HFF-Myc (cell line): ENCODE measurements at places on chromosomes 4 and X.

GRCh38 chr4:185304944-185305690 is 90.6 kb downstream of the LRP2BP start:
- DNase-seq: peak; percentile 7

GRCh38 chrX:133674726-133675470 is 259.6 kb upstream of the GPC4 start:
- DNase-seq: no peak

GRCh38 chrX:153908219-153908860 is 3.9 kb downstream of the AVPR2 start:
- no peak for DNase-seq

- no peak for DNase-seq
Measured at GRCh38 chr4:139985401-139985800, 168.6 kb downstream of the MAML3 start.

- DNase-seq: peak; percentile 70
Measured at GRCh38 chr4:37666625-37667071, 19.5 kb downstream of the RELL1 start.

DNA sequence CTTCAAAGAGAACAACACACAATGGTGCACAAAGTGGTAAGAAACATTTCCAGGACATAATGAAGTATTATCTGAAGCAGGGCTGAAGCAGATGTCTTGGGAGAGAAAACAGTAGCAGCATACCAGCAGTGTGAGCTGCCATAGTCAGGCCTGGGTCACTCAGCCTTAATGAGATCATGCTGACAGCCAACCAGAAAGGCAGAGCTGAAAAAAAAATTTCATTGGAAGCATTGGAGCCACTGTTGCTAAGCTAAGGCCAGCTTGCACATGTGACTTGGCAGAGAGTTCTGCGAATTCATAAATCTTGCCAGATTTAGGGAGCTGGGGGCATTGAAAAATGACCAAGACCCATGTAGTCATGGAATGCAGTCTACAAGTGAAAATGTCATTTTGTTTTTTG is 444.0 kb upstream of the PITX2 start:
- peak; percentile 38 for DNase-seq

DNA sequence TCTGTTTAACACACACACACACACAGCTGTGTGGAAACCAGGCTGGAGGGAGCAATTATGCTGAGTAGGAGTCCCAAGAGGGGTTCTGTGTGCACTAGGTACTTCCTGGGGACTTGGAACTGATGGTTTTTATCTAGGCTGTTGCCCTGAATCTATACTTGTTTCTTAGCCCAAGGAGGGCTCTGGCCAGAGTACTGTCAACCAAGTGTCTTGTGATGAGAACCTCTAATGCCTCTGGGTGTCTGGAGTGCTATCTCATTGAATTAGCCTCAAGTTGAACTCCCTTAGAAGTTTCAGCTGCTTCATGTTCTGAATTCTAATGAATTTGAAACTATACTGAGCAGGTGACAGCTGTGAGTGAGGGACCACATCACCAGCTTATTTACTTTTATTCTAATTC is 16.6 kb downstream of the ARHGAP24 start:
- no peak for DNase-seq

DNA sequence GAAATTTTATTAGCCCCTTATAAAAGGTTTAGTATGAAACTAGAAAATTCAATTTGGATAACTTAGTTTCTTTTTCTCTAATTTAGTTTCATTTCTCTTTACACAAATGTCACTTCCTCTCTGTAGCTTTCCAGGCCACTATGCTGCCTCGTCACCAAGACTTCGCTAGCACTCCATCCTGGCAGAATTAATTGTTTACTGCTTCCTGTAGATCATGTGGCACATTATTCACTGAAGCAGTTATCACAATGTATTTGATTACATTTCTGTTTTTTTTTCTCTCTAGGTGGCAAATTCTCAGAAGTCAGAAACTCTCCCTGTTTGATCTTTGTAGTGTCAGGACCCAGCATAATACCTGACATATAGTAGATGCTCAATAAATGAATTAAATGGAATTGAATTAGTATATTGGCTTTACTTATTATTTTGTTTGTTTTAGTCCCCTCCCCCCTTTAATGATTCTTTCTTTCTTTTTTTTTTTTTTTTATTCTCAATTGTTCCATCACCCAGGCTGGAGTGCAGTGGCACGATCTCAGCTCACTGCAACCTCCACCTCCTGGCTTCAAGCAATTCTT is 9.3 kb upstream of the SAT1 start:
- no peak for DNase-seq

DNA sequence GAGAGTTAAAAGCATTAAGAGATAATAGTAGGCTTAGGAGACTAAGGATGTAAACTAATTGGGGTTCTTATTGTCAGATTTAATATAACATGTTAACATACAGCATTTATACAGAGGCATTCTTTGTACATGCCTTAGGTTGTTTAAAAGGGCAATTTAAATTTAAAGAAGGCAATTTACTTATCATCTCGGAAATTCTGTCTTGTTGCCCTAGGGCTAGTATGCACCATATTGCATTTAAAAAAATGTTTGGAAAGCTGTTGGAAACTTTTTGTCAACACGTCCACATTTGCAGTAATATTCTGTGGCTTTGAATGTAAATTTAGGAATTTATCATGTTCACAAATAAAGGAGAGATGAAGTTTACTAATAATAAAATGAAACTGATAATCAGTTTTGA is 25.5 kb downstream of the GALNT7 start:
- no peak for DNase-seq

DNA sequence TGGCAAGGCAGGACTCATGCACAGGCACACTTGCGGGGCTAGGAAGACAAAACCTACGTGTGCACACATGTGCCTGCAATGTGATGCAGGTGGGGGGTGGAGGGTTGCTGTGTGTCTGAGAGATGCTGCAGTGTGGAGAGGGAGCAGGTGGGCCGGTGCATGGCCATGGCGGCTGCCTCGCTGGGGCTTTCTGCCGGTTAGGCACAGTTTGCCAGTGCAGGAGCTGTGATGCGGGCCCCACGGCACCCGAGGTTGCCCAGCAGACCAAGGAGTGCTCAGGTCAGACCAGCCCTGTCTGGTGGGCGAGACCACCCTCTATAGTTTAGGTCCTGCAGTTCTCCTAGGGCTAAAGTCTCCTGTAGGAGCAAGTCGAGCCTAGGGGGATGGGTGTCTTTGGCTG is 4.4 kb upstream of the AFM start:
- DNase-seq: no peak

DNA sequence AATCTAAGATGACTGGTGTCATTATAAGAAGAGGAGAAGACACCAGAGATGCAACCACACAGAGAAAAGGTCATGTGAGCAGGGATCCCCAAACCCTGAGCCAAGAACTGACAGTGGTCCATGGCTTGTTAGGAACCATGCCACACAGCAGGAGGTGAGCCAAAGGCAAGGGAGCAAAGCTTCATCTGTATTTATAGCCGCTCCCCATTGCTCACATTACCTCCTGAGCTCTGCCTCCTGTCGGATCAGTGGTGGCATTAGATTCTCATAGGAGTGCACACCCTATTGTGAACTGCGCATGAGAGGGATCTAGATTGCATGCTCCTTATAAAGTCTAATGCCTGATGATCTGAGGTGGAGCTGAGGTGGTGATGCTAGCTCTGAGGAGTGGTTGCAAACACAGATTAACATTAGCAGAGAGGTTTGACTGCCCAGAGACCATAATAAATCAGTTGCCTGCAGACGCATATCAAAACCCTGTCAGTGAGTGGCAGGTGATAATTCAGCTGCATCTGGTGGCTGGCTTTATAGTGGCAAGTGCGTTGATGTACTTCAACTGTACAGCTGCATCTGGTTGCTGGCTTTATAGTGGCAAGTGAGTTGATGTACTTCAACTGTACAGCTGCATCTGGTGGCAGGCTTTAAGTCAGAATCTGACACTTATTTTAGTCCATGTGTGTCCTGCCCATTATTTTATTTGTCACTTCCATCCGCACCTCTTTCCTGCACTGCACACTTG is 19.8 kb upstream of the CXCL2 start:
- DNase-seq: no peak

GRCh38 chr4:64130907-64131306 is 278.3 kb downstream of the TECRL start:
- DNase-seq: no peak

DNA sequence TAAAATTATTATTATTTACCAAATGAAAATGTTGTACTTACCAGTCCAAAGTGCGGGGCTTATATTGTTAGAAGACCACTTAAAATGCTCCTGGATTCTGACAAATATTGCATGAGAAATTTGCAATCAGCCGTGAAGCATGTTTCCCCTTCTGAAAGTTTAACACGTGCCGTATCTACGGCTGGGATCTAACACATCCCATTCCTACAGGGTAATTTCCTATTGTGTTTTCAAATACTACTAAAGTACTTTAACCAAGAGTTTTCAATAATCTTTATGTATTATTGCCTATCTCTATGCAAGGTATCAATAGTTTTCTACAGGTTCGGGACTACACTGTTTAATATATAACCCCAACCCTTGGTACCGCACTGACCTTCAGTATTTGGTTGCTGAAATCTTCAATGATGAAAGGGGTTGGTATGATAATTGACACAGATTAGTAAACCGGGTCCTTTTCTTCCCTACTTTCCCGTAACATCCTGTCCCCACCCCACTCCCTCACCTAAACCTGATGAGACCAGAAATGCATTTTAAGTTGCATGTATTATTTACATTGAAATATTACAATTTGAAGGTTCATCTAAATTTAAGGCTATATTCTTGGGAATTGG is 795 bp upstream of the BRWD3 start:
- no peak for DNase-seq

GRCh38 chr4:125626946-125627345 is 312.2 kb downstream of the FAT4 start:
- DNase-seq: no peak

GRCh38 chr4:122899682-122900081 is 22.7 kb downstream of the NUDT6 start:
- DNase-seq: no peak

DNA sequence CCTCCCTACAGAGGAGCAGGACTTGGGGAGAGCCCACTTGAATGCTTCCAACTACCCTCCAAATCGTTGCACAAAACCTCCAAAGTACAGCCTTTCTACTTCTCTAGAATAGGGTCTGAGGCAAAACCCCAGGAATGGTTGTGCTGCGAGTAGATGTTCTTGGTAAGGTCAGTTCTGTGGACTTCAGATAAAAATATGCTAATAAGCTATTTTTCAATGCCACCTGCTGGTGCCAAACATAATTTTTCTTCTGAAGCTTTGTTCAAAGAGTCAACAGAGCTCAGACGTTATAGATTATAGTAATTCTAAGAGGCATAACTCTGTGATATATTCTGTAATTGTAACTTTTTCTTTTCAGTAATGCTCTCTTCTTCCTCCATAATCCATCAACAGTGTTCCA is 425.7 kb downstream of the GPAT3 start:
- DNase-seq: no peak

DNA sequence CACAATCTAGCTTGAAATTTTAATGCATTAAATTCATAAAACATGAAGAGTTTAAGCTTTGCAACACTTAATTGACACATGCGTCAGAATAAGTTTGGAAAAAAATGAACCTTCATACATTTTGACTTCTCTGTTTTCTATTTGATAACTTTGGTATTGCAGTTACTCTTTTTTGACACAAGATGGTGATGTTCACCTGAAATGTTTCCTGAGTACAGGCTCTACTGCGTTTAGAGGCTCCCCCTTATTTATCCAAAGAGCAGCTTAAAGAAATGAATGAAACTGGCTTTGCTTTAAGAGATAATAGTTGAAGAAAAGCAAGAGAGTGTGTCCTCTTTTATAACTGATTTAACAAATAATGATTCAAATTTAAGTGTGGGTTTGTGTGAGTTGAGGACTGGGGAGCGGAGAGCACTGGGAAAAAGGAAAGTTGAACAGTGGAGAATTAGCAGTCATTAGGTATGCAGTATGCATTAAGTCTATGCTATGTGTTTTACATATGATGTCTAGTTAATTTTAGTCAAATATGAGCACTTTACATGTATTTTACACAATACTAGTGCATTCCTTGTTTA is 180.6 kb upstream of the NUDT6 start:
- DNase-seq: no peak

DNA sequence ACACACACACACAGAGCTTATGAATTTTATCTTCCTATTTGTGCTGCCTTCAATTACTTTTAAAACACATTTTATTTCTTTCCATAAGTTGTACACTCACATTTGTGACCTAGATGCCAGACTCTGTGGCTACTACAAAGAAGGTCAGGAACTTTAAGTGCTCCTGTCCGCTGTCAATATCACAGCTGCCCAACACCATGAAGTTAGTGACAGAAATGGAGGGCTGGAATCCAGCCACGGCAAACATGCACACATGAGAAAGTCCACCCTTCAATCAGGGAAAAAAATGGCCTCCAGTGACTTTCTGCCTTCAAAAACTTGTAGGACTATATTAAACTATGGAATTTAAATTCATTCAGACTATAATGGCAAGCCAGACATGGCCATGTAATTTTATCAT is 334.4 kb upstream of the FSTL5 start:
- DNase-seq: no peak

DNA sequence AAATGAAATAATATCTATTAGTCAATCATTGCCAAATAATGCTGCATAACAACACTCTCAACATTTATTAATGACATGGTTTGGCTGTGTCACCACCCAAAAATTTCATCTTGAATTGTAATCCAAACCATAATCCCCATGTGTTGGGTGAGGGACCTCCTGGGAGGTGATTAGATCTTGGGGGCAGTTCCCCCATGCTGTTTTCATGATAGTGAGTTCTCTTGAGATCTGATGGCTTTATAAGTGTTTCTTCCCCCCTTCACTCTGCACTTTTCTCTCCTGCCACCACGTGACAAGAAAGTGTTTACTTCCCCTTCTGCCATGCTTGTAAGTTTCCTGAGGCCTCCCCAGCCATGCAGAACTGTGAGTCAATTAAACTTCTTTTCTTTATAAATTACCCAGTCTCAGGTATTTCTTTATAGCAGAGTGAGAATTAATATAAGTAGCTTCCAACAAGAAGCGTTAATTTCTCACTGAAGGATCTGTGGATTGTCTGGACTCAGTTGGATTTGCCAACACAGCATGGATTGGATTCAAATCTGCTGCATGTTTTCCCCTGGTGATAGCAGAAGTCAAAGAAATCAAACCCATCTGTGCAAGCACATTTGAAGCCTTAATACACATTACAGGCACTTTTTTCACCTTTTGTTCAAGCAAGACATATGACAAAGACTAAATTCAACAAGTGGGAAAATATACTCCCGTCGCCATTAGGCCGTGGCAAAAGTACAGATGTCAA is 216.6 kb downstream of the PDGFC start:
- no peak for DNase-seq

- no peak for DNase-seq
Measured at GRCh38 chr4:41506130-41506529, 31.8 kb upstream of the LIMCH1 start.

DNA sequence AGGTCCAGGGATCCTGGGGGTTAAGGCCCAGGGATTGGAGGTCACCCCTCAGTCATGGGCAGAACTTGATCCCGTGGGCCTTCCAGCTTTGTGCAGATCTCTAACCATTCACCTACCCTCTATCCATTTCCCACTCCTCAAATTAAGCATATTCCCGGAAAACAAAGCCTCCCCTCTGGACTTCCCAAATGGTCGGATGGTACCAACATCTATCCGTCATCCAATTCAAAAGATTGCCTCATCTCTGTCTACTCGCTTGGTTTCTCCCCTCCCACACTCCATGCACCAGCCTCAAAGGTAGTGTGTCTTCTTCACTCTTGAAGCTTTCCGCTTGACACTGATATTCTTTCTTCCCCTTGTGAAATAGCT is 473 bp upstream of the BCLAF3 start:
- no peak for DNase-seq

- no peak for DNase-seq
Measured at GRCh38 chrX:39613482-39613995, 484.2 kb downstream of the BCOR start.
